Thyroid gland (tissue), 4 donors: ENCODE measurements at places on chromosomes 7 and 10.

DNA sequence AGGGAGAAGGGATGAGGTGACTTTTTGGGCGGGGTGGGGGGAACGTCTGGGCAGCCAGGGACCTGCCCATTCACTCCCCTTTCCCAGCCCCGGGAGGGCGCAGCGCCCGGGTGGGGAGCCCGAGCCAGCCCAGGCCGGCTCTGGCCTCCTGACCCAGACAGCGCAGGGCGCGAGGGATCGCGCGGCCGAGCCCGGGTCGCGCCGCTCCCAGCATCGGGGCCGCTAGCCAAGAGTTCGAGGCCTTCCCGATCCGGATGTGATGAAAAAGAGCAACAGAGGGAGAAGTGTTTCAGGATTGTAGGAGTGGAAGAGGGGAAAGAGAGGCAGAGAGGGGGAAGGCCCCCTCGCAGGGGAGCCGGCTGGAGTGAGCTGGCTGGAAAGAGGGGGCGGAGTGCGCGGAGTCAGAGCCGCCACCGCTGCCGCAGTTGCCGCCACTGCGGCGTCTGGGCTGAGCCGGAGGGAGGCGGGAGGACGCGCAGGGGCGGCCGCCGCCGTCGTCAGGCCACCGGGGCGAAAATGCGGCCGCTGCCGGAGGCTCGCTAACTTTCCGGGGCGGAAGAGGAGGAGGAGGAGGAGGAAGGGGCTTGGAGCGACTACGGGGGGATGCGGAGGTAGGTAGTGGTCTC is at the start of gene MDFIC:
Gene MDFIC (plus strand): TSS at position 69 of the 626 bp plus-strand sequence. CDS start 940 bp downstream, outside the sequence.
- peaks cover 15% of the 10 kb centered on the region for H3K4me1 ChIP-seq
- H3K27me3 ChIP-seq: no peaks in the 10 kb centered on the region
- no peaks in the 10 kb centered on the region for H3K36me3 ChIP-seq
- peak within 1 kb of the TSS; percentile 70 for H3K4me3 ChIP-seq
- peak; percentile 60 for DNase-seq

DNA sequence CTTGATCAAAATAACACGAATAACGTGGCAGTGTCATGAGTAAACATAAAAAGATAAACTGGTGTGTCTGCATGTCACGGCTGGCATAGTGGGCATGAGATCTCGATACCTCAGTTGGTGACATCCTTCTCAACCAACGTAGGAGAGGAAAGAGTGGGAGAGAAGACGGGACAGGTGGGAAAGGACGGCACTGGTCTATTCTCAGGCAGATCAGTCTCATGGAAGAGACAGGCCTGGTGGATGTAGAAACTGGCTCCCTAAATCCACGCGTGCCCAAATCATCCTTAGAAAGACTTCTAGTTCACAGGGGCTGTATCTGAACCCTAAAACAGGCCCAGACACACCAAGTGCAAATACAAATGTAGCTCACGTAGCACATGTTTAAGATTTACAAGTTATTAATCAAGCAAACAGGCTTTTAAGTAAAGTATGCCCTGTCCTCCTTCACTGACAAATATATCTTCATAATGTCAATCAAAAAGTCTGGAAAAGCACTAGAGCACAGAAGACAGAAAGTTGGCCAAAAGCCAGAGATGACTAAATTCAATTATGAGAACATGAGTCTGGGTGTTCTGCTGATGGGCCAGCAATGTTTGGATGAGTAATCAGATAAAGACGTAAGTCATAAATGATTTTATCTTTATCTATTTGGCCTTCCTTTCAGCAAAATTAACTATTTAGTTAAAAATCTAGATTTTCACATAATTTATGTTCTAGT is 56.3 kb downstream of the SFMBT2 start:
- H3K27me3 ChIP-seq: no peaks in the 10 kb centered on the region
- H3K27ac ChIP-seq: no peak overlapping the region
- no peak for DNase-seq
- H3K4me3 ChIP-seq: no peak overlapping the region

DNA sequence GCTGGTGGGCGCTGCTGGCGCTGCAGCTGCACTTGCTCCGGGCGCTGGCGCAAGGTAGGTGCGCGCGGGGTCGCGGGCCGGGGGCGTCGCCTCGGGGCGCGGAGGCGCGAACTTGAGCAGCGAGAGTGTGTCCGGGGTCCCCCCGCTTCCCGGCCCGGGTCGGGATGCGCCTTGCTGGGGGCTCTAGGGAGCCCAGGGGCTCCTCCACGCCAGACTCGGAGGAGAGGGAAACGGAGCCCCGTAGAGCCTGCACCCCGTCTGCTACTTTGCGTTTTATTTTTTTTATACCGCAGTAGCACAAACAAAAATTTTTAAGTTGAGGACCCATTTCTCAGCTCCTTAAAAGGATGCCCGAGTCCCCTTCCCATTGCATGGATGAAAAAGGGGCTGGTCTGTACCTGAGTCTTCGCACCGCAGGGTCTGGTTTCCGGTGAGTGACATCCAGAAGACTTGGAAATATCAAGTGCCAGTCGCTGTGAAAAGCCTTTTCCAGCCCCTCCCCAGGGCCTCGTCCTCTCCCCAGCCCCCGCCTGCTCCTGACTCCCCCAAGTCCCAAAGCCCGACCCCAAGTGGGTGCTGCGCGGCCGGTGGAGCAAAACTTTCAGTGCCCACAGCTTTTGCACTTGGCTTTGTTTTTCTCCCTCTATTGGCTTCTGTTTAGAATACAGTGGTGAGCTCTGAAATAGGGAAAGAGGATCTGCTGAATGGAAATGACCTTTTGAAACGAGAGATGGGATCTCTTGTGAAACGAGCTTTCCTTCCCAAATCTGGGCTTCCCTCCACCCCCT is 973 bp downstream of the SDK1 start:
- peak; percentile 18 for DNase-seq
- H3K27me3 ChIP-seq: no peaks in the 10 kb centered on the region
- H3K4me1 ChIP-seq: peaks cover 7% of the 10 kb centered on the region
- no peak overlapping the region for H3K27ac ChIP-seq
- H3K4me3 ChIP-seq: no peak overlapping the region

GRCh38 chr10:100485366-100485765 is 22.6 kb downstream of the WNT8B start:
- H3K27me3 ChIP-seq: no peaks in the 10 kb centered on the region
- no peak for DNase-seq
- no peak overlapping the region for H3K27ac ChIP-seq
- peaks cover 3% of the 10 kb centered on the region for H3K36me3 ChIP-seq

DNA sequence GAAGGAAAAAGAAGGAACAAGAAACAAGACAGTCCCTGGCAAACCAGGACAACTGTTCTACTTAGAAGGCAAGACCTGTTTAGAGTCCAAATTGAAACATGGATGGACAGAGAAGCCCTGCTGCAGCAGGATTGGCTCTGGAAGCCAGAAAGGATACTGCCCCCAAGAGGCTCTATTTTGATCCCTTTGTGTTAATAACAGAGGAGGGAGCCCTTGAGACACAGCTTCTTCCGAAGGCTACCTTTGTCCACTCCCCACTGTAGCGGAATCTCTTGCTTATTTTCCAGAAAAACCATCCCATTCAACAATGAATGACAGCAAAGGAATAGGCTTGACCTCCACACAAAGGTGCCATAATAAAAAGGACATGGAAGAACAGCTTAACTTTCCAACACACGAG is 120.3 kb upstream of the FOXK1 start:
- no peak for DNase-seq
- H3K36me3 ChIP-seq: no peaks in the 10 kb centered on the region
- no peak overlapping the region for H3K4me3 ChIP-seq
- H3K27me3 ChIP-seq: no peaks in the 10 kb centered on the region

DNA sequence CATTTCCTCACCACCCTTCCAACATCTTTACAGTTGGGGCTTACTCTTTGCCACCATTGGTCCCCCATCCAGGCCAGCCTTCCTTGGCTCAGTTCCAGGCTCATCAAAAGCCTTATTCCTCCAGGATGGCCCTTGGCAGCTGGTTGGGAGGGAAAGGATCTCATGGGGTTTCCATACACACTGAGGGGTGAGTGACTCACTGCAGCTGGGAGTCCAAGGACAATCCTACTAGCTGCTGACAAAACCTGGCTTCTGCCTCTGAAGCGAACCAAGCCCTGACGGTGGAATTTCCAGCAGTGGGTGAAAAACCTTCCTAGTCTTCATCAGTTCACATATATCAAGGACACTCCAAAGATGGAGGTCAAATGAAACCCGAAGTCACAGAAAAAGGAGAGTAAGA is 22.9 kb downstream of the CRHR2 start:
- no peak overlapping the region for H3K27ac ChIP-seq
- DNase-seq: no peak
- no peaks in the 10 kb centered on the region for H3K27me3 ChIP-seq
- no peak overlapping the region for H3K4me3 ChIP-seq

DNA sequence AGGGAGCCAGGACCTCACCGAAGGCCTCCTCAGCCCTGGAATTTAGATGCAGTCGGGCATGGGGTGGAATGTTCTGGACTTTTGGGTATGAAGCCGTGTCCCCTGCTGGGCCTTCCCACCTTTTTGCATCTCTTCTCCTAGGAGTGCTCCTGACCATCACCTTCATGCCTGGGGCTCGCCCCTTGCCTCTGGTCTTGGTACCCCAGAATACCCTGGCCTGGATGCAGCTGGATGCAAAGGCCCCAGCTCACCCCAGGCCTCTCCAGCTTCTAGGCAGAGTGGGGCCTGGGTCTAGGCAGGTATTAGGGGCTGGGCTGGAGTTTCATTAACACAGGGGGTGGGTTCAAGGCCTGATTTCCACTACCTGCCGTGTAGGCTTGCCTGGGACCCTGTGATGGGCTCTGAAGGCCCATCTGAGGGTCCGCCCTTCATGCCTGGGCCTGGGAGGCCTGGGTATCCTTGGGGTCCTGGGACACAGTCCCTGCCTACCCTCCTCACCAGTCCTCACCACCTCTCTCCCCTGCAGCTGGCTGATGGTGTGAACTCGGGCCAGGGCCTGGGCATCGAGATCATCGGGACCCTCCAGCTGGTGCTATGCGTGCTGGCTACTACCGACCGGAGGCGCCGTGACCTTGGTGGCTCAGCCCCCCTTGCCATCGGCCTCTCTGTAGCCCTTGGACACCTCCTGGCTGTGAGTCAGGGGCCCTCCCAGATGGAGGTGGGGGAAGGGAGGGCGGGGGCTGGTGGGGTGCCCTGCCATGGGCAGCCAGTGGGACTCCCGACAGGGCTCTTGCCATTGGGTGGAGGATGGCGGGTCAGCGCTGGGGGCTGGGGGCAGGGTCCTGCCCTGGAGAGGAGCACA is 10.1 kb downstream of the AQP1 start:
- no peaks in the 10 kb centered on the region for H3K27me3 ChIP-seq
- H3K4me1 ChIP-seq: no peaks in the 10 kb centered on the region
- no peaks in the 10 kb centered on the region for H3K36me3 ChIP-seq
- no peak overlapping the region for H3K4me3 ChIP-seq
- DNase-seq: peak; percentile 1

DNA sequence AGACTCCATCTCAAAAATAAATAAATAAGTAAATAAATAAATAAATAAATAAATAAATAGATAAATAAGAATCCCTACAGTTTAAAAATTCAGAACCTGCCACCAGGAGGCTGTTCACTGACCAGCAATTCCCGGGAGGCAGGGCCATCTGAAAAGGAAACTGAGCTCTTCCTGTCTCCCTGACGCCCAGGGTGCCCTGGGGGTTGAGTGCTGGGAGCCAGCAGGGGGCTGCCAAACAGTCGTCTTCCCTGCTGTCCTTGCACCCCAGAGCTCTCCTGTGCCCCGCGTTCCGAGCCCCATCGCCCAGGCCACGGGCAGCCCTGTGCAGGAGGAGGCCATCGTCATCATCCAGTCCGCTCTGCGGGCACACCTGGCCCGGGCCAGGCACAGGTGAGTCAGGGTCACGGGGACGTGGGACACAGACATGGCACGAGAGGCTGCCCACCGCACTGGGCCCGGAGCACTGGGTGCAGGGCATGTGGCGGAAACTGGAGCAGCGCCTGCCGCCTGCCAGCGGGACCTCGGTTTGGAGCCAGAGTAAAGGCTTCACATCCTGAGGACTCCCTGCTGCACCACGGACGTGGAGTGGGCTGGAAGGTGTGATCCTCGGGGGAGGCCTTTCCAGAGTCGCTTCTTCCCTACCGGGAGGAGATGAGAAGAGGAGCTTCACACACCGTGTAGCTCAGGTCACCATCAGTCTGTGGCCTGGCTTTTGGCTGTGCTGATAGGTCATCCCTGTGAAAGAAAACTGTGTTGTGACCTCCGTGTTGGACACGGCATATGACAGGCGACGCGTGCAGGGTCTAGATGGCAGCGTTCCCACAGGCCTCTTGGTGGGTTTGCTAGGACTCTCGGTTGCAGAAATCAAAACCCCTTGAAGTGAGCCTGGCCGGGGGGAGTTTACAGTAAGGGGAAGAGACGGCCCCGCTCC is 25.9 kb upstream of the TTYH3 start:
- peaks cover 11% of the 10 kb centered on the region for H3K36me3 ChIP-seq
- H3K27me3 ChIP-seq: no peaks in the 10 kb centered on the region
- no peak for DNase-seq
- no peaks in the 10 kb centered on the region for H3K4me1 ChIP-seq
- H3K27ac ChIP-seq: no peak overlapping the region

- no peaks in the 10 kb centered on the region for H3K4me1 ChIP-seq
- H3K27ac ChIP-seq: no peak overlapping the region
- H3K4me3 ChIP-seq: no peak overlapping the region
- DNase-seq: no peak
Observed at GRCh38 chr10:61847640-61848039, 53.9 kb upstream of the ARID5B start.

DNA sequence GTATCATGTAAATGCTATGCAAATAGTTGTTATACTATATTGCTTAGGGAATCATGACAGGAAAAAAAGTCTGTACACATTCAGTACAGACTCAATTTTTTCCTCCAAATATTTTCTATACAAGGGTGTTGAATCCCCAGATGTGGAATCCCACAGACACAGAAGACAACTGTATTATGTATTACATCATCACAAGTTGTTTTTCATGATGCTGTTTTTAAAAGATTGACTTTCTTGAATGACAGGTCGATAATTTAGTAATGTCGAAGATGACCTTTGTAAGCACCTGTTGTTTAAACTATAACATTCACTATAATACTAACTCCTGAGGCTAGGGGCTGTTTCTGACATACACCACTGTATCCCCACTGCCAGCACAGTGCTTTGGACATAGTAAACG is 143.5 kb downstream of the MLLT10 start:
- no peaks in the 10 kb centered on the region for H3K4me1 ChIP-seq
- no peaks in the 10 kb centered on the region for H3K36me3 ChIP-seq
- no peak overlapping the region for H3K27ac ChIP-seq
- no peak overlapping the region for H3K4me3 ChIP-seq
- DNase-seq: no peak

DNA sequence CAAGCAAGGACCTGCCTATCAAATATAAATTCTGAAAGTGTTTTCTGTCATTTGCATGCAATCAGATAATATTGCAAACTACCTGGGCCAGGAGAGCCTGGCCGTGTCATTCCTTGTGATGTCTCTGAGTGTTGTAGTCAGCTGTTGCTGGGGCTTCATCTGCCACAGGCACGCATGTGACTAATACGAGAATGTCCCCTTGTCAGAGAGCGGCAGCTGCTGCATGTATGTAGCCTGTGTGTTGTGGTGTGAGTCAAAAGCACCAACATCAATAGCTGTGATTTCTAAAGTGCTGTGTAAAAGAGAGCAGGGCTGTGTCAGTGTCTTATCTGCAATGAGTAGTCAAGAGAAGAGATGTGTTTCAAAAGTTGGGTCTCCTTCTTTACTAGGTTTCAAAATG is 155.4 kb downstream of the POU6F2 start:
- no peak overlapping the region for H3K4me3 ChIP-seq
- H3K27me3 ChIP-seq: no peaks in the 10 kb centered on the region
- no peaks in the 10 kb centered on the region for H3K4me1 ChIP-seq
